Thyroid gland (tissue), 4 donors: ENCODE measurements at places on chromosomes 12 and 14. TPM values are rescaled to one million over a fixed set of nuclear protein-coding genes. Genes with fewer than 3 reads are reported as not detected.
A peak's percentile ranks its signal among the peaks of the same experiment; 100 is the strongest.

GRCh38 chr14:78075033-78075432 lies 95.1 kb upstream of the NRXN3 start:
- H3K36me3 ChIP-seq = no peaks in the 10 kb centered on the region
- DNase-seq = no peak
- no peaks in the 10 kb centered on the region for H3K4me1 ChIP-seq
- no peaks in the 10 kb centered on the region for H3K27me3 ChIP-seq
- no peak overlapping the region for H3K4me3 ChIP-seq
- H3K27ac ChIP-seq = no peak overlapping the region

LMNTD1 gene
- 2.3 TPM for total RNA-seq

DNA sequence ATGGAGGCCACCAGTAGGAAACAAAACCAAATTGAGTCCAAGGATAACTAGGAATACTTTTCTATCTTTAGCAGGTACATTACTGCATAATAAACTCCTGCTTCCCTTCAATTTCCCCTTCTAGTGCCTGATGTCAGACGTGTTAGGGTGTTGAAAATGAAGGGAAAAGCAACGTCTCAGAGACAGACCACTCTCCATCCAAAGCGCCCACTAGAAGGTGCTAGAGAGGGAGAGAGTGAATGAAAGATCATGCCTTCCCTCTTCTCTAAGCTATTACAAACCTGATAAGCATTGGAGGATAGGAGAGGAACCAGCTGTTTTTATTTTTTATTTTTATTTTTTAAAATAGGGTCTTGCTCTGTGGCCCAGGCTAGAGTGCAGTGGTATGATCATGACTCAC lies 64.1 kb downstream of the ZNF641 start:
- H3K27ac ChIP-seq = no peak overlapping the region
- no peak overlapping the region for H3K4me3 ChIP-seq

- H3K36me3 ChIP-seq = no peaks in the 10 kb centered on the region
- no peak overlapping the region for H3K27ac ChIP-seq
- H3K4me1 ChIP-seq = no peaks in the 10 kb centered on the region
- H3K4me3 ChIP-seq = no peak overlapping the region
Observed at GRCh38 chr12:132236930-132237771, 92.2 kb downstream of the GALNT9 start.

DNA sequence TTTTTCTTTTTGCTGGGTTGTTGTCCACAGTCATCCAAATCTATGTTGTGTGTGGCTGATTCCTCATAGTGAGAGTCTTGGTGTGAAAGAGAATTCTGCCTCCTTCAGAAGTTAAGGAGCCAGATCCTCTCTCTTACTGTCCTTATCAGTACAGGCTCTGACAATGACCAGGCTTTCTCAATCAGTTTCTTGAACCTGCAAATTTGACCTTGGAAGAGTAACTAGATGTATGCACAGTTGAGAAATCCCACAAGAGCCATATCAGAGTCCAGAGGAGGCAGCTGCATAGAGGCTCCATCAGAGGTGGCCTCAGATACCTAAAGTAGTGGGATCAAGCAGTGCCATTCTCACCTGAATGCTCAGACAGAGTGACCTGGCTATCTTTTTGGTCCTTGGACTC lies 5.5 kb upstream of the GALC start:
- H3K36me3 ChIP-seq = no peaks in the 10 kb centered on the region
- no peak overlapping the region for H3K27ac ChIP-seq
- DNase-seq = no peak
- H3K4me3 ChIP-seq = no peak overlapping the region

SYNE3 gene
- total RNA-seq = 14.6 TPM

DNA sequence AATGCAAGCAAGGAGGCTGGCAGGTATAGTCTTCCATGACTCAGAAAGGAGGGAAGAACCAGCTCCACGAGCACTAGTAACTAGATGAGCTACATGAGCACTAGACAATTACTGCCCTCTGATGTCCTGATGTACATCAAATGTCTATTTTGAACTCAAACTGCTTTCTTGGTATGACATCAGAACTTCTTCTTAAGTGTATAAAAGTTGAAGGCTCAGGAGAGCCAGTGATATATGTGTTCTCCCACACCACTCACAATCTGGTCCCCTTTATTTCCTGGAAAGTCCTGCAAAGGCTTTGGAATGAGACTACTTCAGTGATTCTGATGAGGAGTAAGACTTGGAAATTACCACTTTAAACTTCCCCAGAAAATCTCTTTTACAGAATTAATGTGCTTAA lies 18.5 kb upstream of the DHRS7 start:
- no peak for DNase-seq
- no peaks in the 10 kb centered on the region for H3K4me1 ChIP-seq
- no peaks in the 10 kb centered on the region for H3K27me3 ChIP-seq
- no peak overlapping the region for H3K4me3 ChIP-seq
- H3K27ac ChIP-seq = no peak overlapping the region

MORN3 gene
- total RNA-seq = 2.3 TPM

SNRPF gene
- 9.3 TPM for total RNA-seq

DNA sequence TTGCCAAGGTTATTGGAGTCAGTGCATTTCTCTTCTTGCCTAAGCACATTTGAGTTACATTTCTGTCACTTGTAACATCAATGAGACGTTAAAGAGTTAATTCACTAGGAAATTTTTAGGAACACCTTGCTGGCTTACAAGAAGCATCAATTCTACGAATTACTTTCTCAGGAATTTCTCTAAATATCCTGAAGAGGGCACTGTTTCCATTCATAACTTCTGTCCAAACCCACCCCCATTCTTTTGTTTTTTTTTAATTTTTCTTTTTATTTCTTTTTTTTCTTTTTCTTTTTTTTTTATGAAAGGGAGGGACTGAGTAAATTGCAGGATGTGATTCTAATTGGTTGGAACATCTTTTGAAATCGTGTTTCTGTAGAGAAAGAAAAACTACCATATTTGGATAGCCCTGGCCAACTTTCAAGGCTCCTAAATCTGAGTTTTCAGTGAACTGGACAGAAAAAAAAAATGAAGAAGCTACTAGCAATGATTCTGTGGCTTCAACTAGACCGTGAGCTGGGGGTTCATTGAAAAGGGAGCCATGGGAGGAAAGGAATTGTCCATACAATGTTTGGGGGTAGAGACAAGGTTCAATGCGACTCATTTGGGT lies 285.3 kb downstream of the DAD1 start:
- no peak overlapping the region for H3K4me3 ChIP-seq
- DNase-seq = no peak
- H3K36me3 ChIP-seq = no peaks in the 10 kb centered on the region
- no peaks in the 10 kb centered on the region for H3K4me1 ChIP-seq
- H3K27ac ChIP-seq = no peak overlapping the region

GRCh38 chr14:68627868-68628604 lies 164.8 kb downstream of the ZFP36L1 start:
- H3K27ac ChIP-seq = peak overlapping the region; percentile 98
- no peaks in the 10 kb centered on the region for H3K36me3 ChIP-seq
- H3K27me3 ChIP-seq = no peaks in the 10 kb centered on the region
- peak; percentile 56 for DNase-seq
- no peak overlapping the region for H3K4me3 ChIP-seq
- peaks cover 68% of the 10 kb centered on the region for H3K4me1 ChIP-seq

DNA sequence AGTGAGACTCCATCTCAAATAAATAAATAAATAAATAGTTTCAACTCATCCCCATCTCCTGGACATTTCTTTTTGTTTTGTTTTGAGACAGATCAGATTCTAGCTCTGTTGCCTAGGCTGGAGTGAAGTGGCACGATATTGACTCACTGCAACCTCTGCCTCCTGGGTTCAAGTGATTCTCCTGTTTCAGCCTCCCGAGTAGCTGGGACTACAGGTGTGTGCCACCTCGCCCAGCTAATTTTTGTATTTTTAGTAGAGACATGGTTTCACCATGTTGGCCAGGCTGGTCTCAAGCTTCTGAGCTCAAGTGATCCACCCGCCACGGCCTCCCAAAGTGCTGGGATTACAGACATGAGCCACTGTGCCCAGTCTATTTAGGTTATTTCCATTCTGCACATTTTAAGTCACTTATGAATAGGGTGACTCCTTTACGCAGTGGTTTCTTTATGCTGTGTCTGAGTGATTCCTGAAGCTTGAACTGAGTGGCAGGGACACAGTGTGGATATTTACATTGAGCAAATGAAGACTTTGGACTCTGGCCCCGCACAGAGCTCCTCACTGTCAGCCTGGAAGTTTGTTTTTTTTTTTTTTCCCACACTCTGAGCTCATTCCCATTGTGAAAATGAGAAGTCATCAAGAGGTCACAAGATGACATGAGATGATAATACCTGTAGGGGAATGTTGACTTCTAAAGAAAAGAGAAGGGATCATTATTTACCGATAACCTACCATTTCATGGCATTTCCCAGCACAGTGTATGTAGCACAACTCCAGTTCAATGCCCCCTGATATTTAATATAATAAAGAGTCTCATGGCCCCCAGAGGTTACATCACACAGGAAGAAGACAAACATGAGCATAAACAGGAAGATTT lies 72.6 kb downstream of the TBX3 start:
- no peak overlapping the region for H3K27ac ChIP-seq
- no peak for DNase-seq
- no peaks in the 10 kb centered on the region for H3K36me3 ChIP-seq
- no peak overlapping the region for H3K4me3 ChIP-seq
- no peaks in the 10 kb centered on the region for H3K27me3 ChIP-seq
- no peaks in the 10 kb centered on the region for H3K4me1 ChIP-seq

DNA sequence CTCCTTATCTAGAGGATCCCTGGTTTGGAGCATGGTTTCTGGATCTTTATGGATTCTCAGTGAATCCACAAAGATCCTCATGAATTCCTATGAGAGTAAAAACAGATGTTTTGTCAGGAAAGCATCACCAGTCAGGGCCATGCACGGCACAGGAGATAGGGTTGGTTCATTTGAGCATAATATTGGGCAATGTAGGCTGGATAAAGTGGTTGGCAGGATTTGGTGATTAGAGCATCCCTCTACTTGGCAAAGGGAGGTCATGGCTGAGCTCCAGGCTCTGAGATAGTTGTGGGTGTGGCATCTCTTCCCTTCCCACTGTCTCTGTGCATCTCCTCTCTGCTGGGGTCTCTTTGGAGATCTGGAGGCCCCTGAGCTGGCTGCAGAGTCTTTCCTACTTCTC lies 149.8 kb downstream of the DACT1 start:
- no peaks in the 10 kb centered on the region for H3K27me3 ChIP-seq

FAM186B gene
- total RNA-seq = 1.1 TPM

DNA sequence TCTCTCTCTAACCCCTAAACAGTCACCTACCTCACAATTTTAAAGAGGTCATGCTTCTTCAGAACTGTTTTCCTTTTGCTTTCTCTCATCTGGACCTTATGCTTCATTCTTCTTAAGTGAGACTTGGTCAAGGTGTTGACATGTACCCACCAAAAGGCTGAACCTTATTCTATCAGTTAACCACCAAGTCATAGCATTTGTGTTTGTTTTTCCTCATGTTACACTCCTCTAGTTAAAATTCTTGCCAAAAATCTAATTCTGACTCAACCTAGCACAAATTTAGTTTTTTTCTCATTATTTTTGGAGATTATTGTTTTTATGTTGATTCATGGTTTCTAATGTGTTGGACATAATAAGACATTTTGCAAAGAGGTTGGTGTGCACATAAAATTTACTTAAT lies 578.6 kb downstream of the SLC16A7 start:
- H3K4me3 ChIP-seq = no peak overlapping the region
- H3K36me3 ChIP-seq = no peaks in the 10 kb centered on the region
- no peaks in the 10 kb centered on the region for H3K27me3 ChIP-seq
- H3K4me1 ChIP-seq = no peaks in the 10 kb centered on the region
- DNase-seq = no peak
- no peak overlapping the region for H3K27ac ChIP-seq

DNA sequence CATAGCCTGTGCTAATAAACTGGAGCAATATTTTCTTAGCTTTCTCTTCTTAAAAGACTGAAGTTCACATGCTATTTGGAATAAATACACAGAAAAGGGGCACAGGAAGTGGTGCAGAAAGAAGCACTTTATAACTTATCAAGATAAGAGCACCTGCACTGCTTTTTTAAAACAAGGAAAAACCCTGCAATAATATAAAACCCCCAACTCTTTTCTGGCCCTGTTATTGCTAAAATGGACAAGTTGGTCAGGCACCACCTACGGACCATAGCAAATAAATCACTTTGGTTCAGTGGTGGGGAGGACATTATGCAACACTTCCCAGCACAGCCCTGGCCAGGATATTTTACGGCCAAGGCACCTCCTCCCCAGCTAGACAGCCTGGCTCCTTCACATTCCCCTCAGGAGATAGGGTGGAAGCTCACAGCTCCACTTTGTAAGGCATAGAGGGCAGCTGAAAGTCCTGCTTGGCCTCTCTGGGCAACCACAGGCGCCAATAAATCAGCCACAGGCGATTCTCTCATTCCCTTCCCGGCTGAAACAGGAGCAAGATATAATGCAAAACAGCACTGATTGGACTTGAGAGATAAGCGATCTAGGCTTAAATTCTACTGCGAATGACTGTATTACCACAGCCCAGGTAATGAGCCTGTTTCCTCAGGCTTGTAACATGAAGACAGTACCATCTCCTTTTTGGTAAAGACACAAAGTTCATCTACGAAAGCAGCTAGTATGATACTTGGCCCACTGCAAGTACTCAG lies 2.0 kb downstream of the ZBTB25 start:
- peaks cover 51% of the 10 kb centered on the region for H3K4me1 ChIP-seq
- H3K36me3 ChIP-seq = no peaks in the 10 kb centered on the region
- peak; percentile 77 for DNase-seq
- H3K4me3 ChIP-seq = no peak overlapping the region
- peak overlapping the region; percentile 99 for H3K27ac ChIP-seq
- H3K27me3 ChIP-seq = no peaks in the 10 kb centered on the region

DNA sequence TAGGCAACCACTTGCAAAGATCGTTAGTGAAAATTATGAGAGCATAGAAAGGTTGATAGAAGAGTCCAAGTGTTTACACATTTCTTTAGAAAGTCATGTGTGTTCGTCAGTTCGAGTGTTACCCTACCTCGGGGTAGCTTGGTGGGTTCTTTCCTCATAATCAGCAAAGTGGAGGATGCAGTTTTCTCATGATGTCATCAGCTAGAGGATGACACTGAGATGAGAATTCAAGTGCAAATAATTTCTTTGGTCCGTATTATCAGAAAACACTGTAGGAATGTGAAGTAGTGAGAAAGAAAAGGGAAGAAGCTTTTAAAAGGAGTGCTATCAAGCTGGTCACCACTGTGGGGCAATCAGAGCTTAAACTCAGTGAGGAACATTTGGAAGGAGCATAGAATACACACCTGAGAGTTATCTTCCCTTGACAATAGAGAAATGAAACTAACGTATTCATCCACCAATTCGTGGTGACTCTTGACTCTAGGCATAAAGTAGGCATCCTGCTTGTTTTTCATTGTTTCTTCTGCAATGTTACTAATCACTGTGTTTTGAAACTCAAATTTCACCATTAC lies 1340.9 kb upstream of the TMEM132C start:
- no peaks in the 10 kb centered on the region for H3K36me3 ChIP-seq
- no peak for DNase-seq
- H3K4me3 ChIP-seq = no peak overlapping the region
- no peaks in the 10 kb centered on the region for H3K27me3 ChIP-seq

PLEKHG7 gene
- total RNA-seq = not detected

TSPAN11 gene
- total RNA-seq = 4.2 TPM
